Stimulated activated CD8-positive, alpha-beta memory T cell treated with anti-CD3 and anti-CD28 coated beads, Interleukin-7, amount 100 ng/mL, for 24 hours (primary cell): ENCODE measurements at places on chromosomes 4 and X.
A peak's percentile ranks its signal among the peaks of the same experiment; 100 is the strongest.

- DNase-seq, result no peak
Observed at GRCh38 chrX:30935985-30936384, 46.9 kb upstream of the TAB3 start.

GRCh38 chr4:134636338-134637051 is 434.9 kb upstream of the PABPC4L start:
- no peak for DNase-seq

DNA sequence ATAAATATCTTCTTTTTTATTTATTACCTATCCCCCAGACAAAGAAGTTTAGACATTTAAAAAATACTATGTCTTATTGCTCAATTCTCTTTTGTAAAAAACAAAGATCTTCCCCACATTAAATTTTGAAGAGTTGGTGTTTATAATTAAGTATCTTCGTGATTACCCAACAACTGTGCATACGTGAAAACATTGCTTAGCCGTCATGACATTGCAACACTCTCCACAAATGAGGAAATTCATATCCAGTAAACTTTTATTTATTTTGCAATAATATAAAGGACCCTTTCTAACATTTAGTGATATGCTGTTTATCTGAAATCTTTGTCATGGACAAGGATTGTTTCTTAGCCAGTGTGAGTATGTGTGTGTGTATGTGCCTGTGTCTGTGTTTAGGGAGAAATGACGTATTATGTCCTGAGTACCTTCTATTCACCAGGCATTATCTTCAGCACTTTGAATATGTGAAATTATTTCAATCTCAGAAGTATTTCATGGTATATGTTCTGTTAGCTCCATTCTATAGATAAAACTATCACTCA is 26.1 kb upstream of the EREG start:
- no peak for DNase-seq

- no peak for DNase-seq
Observed at GRCh38 chr4:14124816-14125215, 497.3 kb upstream of the BOD1L1 start.

- DNase-seq, result no peak
Observed at GRCh38 chr4:145779319-145779801, 99.4 kb downstream of the C4orf51 start.

- DNase-seq, result no peak
Observed at GRCh38 chrX:14079891-14080430, 50.3 kb upstream of the GEMIN8 start.

GRCh38 chrX:133413218-133413925 is 1.9 kb downstream of the GPC4 start:
- no peak for DNase-seq

- DNase-seq, result no peak
Observed at GRCh38 chr4:98298022-98298421, 36.8 kb downstream of the RAP1GDS1 start.

GRCh38 chrX:110317061-110317819 is 645 bp downstream of the AMMECR1 start:
- peak; percentile 2 for DNase-seq

DNA sequence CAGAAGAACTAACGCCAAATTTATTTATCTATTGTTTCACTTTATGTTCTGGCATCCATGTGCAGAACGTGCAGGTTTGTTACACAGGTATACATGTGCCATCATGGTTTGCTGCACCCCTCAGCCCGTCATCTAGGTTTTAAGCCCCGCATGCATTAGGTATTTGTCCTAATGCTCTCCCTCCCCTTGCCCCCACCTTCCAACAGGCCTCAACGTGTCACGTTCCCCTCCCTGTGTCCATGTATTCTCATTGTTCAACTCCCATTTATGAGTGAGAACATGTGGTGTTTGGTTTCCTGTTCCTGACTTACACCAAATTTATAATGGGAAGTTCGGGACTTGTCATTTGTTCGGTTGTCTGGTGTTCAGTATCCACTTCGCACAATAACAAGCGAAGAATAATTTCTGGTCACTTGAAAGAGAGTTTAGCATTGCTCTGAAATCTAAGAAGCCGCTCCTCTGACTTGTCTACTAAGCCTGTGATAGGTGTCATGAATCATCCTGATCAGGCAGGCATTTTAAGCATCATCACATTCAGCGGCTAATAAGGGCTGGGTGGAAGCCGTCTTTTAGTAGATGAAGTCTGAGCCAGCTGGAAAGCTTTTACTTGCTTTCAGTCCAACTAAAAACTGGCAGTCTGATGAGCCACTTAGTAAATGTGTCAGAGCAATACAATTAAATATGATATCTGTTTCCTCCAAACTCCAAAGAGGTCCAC is 1065.7 kb upstream of the PABPC4L start:
- DNase-seq, result no peak

GRCh38 chr4:34633241-34633640 is 1611.1 kb downstream of the ARAP2 start:
- no peak for DNase-seq

DNA sequence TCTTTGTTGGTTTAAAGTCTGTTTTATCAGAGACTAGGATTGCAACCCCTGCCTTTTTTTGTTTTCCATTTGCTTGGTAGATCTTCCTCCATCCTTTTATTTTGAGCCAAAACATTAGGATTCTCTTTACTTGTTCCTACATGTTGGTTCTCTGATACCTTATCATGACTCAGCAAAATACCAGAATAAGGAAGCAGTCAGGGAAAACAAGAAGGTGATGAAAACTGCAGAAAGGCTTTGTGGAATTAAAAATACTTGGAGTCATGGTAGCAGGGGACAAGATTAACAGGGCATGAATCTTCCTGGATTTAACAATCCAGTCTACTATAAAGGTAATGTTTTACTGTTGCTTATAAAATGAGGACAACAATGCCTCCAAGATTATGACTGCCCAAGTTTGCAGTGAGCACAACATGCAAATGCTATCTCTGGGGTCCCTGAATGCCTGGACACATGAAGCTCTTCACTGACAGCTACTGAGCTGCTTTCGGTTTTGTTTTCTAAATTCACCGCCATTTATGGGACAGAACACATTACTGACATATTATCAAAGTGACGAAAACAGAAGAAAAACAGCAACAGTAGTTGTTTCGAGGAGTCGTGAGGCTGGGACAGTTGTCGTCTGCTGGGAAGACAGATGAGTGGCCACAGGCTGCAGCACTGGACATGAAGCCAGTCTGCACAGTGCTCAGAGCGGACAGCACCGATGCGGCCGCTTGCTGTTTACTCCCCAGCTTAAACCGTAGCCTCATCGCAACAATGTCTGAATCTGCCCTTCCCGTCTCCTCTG is 174.5 kb upstream of the DKK2 start:
- no peak for DNase-seq

DNA sequence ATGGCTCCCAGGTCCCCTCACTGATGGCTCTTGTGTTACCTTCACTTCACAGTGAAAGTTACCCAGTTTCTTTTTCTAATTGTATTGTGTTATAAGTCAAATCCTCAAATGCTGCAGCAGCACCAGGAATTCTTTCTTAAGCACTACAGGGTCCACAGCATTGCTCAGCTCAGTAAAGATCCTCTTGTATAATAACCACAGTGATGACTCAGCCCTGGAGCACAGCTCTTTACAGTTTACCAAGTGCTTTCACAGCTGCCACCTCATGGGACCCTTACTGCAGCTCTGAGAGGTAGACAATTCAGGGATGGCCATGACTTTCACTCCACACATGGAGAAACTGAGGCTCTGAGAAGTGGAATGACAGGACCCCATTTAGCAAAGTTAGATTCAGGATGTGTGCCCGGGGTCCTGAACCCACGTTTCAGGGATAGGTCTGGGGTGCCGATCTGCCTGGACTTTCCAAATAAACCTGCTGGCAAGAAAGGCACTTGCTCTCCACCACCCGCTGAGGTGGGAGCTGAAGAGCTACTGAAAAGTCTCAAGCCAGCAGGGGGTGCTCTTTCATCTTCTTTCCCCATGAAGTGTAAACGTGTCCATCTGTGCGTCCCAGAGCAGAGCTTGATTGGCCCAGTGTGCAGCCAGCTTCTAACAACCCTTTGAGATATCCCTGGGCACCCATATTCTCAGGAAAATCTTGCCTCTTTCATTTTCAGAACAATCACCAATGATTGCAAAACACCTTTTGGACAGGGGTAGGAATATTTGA is 35.7 kb upstream of the GABRQ start:
- DNase-seq, result no peak

GRCh38 chrX:69065451-69065850 is 99.8 kb downstream of the PJA1 start:
- DNase-seq, result no peak

DNA sequence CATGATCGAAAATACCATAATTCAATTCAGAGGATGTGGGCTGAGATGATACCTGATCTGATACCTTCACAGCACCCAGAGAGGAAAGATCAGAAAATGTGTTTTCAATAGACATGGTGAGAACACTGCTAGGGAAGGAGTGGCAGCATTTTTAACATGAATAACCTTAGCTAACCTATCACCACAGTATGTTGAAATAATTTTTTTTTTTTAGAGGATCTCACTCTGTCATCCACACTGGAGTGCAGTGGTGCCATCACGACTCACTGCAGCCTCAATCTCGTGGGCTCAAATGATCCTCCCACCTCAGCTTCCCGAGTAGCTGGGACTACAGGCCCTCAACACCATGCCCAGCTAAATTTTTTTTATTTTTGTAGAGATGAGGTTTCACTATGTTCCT is 90.5 kb upstream of the RAPGEF2 start:
- DNase-seq, result no peak

DNA sequence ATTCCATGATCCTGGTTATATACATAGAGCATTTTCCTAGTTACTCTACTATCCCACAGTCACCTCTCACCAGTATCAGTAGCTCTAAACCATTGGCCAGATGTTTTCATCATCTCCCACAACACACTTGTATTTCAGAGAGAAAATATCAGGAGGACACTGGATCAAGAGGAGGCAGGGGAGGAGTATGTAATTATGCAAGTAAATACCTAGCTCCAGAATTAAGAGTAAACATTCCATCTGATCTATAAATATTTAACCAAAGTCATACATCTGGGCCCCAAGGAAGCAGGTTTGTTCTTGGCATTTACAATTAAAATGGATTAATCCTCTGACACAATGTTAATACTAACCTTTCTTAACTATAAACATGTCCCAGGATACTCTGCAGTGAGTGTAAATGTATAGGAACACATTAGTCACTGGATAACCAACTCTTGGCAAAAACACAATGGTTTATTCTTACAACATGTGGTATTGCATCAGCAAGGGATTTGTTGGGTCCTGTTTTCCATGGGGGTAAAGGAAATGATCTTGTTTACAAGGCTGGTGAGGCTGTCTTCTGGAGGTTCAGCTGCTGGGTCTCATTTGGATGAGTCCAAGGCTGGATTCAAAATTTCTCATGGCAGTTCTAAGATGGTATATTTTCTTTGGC is 170.1 kb downstream of the ATG4A start:
- DNase-seq, result no peak

DNA sequence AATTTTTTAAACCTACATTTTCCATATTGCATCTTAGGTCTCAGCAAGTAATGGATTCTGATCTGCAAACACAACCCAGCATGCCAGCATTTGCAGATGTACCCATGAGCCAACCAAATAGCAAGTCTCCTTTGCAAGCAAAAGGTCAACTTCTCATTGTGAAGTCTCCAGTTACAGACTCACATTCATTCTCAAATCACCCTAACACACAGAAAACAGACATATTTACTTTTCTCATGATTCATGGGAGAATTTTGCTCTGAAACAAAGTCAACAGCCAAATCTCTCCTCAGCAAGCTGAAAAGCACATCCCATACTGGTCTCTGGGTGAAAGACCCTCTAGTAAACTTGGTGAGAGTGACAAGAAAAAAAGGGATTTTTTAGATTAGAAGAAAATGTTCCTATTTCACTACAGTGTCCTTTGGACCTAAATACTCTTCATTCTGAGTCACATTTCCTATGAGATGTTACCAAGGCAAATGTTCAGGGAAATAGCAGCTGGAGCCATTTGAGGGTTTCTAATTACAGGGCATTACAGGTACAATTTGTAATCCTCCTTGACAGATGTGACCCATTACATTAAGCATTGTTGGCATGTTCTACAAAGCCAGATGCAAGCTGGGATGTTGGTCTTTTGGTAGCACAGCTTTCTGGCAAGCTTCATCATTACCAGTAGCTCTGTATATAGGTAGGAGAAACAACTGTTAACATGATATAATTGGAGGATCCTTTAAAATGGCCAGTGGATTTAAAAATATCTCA is 383.3 kb downstream of the SMARCA1 start:
- no peak for DNase-seq

DNA sequence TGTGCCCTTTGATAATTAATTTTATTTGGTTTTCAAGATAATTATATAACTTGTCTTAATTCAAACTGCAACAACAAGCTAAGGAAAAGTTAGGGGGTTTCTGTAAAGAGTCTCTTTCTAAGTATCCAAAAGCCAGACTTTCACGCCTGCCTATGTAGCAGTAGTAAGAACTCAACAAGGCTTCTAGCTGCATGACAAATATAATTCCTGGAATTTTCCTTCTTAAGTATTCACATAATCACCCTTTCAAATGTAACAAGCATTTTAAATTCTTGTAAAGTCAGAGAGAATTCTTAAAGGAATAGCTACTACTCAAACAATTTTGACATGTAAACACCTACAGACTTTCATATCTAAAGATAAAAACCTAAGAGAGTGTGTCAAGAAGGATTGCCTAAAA is 189.7 kb upstream of the NDST3 start:
- DNase-seq, result no peak

DNA sequence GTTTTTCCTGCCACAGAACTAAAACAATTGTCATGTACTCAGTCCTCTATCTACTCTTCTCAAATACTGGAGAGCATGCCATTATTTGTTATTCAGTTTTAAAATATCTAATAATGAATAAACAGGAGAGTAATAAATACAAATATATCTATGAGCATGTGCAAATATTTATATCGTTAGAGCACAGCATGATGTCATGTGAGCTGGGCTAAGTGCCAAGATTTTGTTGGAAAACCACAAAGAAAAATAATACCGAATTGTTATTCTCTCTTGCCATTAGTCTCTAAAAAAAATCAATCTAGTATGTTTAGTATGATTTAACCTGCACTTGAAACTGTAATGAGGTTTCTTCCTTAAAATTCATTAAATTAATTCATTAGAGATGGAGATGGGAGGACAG is 97.3 kb downstream of the DDX60 start:
- no peak for DNase-seq

DNA sequence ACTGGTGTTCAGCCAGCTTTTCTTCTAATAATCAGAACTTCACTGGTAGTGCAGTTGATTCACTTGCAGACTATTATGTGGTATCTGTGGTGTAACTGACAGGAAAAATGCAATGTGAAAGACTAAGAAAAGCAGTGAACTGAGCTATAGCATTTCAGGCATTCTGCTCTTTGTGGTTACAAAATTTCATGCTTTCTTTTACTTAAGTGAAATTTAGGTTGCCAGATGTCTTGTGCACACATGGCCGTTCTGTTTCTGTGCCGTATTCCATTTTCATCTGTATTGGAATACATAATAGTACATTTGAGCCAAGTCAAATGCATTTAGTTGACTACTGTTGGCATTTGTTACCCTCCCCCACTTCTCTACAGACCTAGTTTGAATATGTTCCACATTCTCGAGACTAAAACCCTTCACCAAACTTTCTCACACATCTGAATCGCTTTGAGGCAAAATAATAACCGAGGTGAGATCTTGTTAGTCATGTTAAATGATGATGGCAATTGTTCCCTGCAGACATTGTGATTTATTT is 8.2 kb downstream of the RTL3 start:
- no peak for DNase-seq

- DNase-seq, result no peak
Observed at GRCh38 chrX:24464498-24464835, 619 bp upstream of the PDK3 start.

GRCh38 chr4:140876615-140877364 is 120.6 kb upstream of the TBC1D9 start:
- no peak for DNase-seq
